ENCODE measurements at places on chromosomes 2 and 18.
A peak's percentile ranks its signal among the peaks of the same experiment; 100 is the strongest.

- peak; percentile 36 for DNase-seq
Measured at GRCh38 chr2:27051902-27052645, 606 bp downstream of the AGBL5 start.

- DNase-seq: peak; percentile 94
Measured at GRCh38 chr2:235330775-235331451, 162.9 kb upstream of the AGAP1 start.

DNA sequence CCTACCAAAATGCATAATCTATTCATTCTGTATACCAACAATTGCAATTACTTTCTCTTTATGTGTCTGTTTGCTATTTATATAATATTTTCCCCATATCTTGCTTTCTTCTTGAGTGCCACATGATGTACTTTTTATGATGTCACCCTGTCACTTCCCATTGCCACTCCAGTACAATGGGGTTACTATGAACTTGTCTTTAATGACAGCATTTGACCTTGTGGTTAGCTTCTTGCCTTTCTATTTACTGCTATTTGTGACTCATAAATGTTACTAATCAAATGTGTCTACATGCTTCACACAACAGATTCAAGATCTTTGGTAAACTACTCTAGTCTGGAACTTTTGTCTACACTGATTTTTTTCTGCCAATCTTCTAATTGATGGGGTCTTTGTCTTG lies 486.3 kb downstream of the NR4A2 start:
- DNase-seq: no peak

- DNase-seq: no peak
Measured at GRCh38 chr2:181882246-181883020, 9.1 kb upstream of the ITPRID2 start.

GRCh38 chr2:199994371-199994770 lies 39.0 kb downstream of the MAIP1 start:
- no peak for DNase-seq

- DNase-seq: no peak
Measured at GRCh38 chr2:227906991-227907390, 35.6 kb downstream of the DAW1 start.

GRCh38 chr18:11658989-11659388 lies 30.1 kb upstream of the GNAL start:
- no peak for DNase-seq

GRCh38 chr2:231056453-231057416 lies at the start of gene PSMD1:
Gene PSMD1, plus strand, starts transcription at chr2:231056867. Its CDS starts 159 bp downstream, at chr2:231057026.
- DNase-seq: peak; percentile 90

DNA sequence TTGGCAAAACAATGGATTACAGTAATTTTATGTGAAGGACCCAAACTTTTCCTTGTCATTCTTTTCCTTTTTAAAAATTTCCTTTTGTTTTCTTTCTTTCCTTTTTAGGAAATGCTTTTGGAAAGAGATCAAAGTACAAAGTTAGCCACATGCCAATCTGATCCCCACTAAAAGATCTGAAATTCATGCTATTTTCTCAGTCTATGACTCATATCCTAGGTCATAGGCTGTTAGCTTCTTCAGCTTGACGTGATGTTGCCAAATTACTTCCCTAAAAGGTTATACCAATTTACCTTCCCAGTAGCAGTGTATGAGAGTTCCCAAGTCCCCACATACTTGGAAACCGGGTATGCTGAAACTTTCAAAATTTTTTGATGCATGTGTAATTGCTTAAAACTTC lies 355.3 kb downstream of the INSIG2 start:
- DNase-seq: no peak

- peak; percentile 31 for DNase-seq
Measured at GRCh38 chr18:76821875-76822505, 367 bp upstream of the ZNF236 start.

DNA sequence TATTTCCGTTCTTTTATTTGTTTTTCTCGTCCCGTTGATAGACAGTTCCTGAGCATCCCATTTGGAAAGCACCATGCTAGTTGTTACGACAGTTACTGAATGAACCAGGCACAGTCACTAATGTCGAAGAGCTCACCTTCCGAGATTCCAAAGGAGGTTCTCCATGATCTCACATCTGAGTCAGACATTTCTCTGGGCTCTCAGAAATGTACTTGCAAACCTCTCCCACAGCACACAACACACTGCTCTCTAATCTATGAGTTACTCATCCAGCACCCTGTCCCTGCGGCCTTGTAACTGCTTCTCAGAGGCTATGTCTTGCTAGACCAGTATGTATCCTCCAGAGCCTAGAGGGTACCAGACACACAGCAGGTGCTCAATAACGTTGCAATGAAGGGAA lies 174.7 kb downstream of the DNER start:
- DNase-seq: no peak

GRCh38 chr2:38448692-38449410 lies 71.8 kb upstream of the ATL2 start:
- DNase-seq: no peak

DNA sequence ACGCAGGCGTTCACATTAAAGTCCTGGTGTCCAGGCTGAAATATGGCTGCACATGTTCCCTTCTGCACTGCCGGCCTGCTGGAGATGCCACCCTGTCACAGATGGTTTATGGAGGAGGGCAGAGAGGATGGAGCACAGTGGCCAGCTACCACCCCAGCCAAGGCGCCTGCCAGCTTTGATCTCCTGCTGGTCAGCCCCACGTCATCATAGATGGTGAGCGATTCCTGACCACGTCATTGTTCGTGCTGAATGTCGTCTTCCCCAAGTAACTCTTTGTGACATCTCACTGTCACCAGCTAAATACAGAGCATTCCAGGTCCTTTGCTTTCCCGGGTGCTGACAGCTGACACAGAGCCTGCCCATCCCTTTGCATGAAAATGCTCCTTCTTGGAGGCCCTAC lies 248.3 kb downstream of the TTC32 start:
- no peak for DNase-seq

DNA sequence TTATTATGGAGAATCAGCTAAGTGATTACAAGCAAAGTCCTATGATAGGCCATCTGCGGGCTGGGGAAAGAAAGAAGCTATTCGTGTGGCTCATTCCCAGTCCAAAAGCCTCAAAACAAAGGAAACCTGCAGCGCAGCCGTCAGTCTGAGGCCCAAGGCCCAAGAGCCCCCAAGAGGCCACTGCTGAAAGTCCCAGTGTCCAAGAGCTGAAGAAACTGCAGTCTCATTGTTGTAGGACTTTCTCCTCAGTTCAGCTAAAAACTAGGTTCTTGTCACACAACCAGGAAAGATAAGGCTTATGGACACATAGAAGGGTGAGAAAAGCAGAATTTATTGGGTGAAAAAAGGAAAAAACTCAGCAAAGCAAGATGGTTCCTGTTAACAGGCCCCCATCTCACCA lies 143.2 kb downstream of the RHBDD1 start:
- DNase-seq: no peak

GRCh38 chr2:240786871-240787311 lies 33.1 kb downstream of the KIF1A start:
- no peak for DNase-seq

- DNase-seq: no peak
Measured at GRCh38 chr2:148957023-148957422, 81.5 kb upstream of the LYPD6B start.

GRCh38 chr2:24231461-24231881 lies 56.6 kb downstream of the FAM228A start:
- no peak for DNase-seq

Measured in MG63 (cell line).